ENCODE measurements at places on chromosomes 5 and 9.

- no peak for DNase-seq
Measured at GRCh38 chr5:39169081-39169480, 50.3 kb downstream of the FYB1 start.

GRCh38 chr5:116360008-116360853 is 214.4 kb downstream of the SEMA6A start:
- DNase-seq: no peak

- DNase-seq: no peak
Measured at GRCh38 chr5:157509587-157509986, 49.6 kb downstream of the NIPAL4 start.

DNA sequence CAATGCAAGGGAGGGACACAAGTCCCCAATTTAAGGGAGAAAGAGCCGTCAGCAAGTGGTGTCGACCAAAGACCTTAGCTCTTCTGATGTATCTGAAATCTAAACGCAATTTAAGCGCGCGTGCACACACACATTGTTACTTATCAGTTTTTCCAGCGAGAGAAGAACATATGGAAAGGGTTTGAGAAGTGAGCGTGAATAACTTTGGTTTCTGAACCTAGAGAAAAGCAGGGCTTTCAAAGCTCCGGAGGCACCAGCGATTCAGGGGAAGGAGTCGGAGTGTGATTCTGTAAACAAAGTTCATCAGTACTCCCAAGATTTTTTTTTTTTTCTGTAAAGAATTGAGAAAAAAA is 191.8 kb downstream of the MEF2C start:
- DNase-seq: no peak

DNA sequence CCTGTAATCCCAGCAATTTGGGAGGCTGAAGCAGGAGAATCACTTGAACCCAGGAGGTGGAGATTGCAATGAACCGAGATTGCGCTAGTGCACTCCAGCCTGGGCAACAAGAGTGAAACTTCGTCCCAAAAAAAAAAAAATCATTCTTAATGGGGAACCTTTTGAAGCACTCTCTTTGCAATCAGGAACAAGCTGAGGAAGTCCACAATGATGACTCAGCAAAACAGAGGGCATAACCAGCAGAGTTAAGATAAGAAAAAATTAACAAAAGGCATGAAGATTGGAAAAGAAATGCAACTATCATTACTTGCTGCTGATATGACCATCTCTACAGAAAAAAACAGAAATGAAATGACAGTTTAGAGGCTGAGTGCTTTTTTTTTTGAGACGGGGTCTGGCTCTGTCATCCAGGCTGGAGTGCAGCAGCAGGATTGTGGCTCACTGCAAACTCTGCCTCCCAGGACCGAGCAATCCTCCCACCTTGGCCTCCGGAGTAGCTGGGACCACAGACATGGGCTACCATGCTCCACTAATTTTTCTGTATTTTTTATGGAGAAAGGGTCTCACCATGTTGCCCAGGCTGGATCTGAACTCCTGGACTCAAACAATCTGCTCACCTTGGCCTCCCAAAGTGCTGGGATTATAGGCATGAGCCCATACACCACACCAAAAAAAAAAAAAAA is 88.0 kb downstream of the FNBP1 start:
- peak; percentile 85 for DNase-seq

DNA sequence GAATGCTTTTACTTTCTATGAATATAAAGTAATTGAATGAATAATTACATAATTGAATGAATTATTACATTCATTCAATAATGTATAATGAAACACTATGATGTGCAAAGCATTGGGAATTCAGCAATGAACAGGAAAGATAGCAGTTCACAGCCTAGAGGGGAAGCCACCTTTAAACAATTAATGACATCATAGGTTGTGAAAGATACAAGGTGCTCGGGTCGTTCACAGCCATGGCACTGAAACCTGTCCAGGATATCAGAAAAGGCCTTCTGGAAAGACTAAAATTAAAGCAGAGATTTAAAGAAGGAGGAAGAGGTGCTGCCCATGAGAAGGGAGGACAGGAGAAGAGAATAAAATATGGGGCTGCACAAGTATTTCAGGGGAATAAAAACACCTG is 171.4 kb upstream of the KLF4 start:
- no peak for DNase-seq

- no peak for DNase-seq
Measured at GRCh38 chr5:125411744-125412560, 665.5 kb upstream of the ZNF608 start.

DNA sequence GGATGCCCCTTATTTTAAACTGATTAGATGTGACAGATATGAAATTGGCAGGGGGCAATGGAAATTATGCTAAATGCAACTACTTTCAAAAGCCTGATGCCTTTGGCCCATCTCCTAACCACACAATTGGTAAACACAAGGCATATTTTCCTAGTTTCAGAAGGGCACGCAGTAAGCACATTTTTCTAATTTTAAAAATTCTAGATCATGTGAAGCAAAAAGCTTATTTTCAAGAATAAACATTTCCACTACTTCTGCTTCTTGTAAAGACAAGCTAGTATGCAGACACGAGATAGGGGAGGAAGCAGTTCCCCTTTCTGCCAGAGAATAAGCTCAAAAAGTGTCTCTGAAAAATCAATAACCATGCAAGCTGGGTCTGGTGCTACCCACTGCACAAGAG is 67.7 kb downstream of the ABCA1 start:
- DNase-seq: peak; percentile 47

DNA sequence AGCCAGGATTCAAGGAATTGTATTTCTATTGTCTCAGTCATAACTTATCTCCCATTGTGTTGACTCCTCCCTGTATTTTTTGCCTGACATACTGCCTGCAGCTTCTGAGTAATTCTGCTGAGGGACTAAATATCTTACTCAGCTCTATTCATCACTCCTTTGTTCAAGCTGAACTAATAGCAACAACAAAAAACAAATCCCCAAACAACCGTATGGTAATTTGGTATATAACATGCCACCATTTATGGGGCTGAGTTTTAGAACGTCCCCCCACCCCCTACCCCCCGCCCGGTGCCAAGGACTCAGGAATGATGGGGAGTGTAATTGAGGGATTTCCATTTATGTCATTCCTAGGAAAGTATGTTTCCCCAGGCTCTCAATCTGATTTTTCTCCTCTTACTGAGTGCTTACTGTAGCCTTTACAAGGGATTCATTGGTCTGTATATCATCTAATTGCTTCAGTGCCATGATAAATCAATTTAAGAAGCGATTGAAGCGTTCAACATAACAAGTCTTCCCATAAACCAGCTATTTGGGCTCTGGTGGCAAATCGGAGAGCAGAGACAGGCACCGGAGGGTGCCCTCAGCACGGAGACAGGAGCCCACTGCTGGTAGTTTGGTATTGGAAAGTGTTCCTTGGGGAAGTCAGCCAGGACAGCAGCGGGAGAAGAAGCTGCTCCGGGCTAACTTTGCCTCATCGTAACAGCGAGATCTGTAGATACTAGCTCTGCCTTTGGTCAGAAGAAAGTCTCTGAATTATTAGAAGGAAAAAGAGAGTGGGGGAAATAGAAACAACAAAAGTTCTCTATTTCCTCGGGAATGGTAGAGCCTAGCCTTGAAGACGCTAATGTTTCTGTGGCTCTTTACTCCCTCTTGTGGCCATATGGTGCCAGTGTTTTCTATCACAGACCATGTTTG is 40.7 kb upstream of the HSD17B4 start:
- DNase-seq: peak; percentile 72

- no peak for DNase-seq
Measured at GRCh38 chr9:130301483-130302286, 36.1 kb downstream of the HMCN2 start.

DNA sequence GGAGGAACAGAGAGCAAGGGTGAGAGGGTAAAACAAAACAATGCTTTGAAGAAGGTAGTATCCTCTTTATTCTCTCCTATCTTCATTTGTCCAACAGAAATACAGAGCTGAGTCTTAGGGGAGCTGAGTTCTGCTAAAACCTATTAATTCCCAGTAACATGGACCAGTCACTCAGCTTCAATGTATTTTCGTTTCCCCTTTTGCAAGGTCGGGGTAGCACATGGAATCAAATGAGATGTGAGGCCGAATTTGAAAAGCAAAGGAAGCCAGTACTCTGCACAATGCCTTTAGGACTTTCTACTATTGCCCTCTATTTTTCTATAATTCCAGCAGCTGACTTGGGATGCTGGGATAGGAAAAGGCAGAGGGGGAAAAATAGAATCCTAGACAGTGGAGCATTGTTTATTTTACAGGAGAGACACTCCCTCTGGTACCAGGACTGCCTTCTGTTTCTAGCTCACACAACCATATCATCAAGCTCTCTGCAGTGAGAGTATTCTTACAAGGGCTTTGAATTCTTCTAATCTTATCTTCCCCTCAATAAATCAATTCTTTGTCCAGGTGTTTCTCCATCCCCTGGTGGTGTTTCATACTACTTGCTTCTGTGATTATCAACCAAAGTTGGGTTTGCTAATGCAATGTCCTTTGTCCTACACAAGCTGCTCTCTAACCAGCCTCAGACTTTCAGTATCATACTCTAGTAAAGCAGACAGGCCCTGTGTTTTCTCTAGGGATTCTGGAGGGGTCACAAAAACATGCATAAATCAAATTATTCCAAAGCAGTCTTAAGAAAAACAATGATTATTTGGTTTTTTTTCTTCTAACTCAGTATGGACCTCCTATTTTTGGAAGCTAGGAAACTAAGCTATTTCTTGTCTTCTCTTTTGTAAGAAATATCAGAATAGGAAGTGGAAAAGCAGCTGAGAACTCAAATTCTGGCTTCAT is 341.5 kb downstream of the OSTF1 start:
- no peak for DNase-seq

DNA sequence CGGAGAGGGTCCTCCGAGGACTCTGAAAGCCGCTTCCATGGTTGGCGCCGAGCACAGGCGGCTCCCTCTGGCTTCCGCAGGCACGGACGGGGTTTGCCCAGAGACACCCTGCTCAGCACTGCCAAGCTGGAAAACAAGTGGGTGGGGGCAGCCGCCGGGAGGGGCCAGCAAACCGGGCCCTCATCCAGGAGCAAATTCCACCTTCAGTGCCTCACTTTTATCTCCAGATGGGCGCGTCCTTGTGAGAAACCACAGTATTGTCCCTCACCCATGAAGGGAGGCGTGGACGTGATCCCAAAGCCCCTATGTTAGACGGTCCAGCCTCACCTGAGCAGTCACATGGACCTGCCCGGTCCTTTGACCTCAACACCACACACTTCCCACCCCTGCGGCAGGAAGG is 29.0 kb downstream of the MED10 start:
- DNase-seq: no peak

DNA sequence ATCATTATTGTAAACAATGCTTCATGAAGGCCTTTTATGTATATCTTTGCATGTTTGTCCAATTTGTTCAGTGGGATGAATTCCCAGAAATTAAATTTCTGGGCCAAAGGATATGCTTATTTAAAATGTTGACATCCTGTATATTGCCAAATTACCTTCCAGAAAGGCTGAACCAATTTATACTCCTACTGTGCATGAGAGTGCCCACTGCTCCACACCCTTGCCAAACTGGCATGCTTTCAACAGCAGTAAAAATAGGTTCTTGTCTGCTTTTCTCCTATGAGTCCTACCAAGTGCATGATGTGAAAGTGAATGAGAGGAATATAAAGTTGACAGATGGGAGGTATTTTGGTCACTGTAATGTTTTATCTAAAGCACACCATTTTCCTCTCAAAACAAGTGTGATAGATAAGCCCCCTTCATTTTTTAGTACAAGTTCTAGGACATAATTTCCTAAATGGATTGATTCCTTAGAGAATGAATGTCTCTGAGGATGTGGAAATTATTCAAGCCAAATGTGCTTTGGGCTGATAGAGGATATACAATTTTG is 70.5 kb upstream of the ERBIN start:
- DNase-seq: no peak

DNA sequence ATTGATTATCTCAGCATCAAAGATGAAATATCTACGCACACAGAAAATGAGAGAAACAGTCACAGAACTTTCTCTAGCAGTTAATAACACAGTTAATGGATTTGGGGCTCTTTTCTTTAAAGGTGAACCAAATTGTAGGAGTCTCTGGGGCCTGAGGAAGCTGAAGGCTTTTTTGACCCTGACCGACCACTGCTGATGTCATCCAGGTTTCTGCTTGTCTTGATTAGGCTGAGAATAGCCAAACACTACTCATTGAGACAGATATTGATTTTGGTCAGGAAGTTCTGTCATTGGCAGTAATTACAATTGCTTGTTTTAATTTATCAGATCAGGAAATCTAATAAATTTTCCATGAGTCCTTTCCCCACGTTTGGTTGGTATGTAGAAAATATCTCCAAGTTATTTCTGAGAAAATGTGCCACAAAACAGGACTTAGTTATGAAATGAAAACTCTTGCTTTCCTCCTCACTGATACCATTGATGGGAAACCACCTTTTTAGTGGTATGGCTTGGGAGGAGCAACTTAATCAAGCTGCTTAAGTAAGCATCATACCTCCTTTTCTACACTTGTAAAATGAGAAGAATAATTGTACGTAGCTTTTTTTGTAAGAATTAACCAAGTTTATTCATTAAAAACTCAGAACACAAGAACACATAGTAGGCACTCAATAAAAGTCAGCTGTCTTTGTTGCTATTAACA is 19.7 kb downstream of the CARTPT start:
- no peak for DNase-seq

- no peak for DNase-seq
Measured at GRCh38 chr5:137167187-137167586, 331.9 kb downstream of the SPOCK1 start.

- no peak for DNase-seq
Measured at GRCh38 chr5:85931220-85931619, 686.5 kb upstream of the COX7C start.

DNA sequence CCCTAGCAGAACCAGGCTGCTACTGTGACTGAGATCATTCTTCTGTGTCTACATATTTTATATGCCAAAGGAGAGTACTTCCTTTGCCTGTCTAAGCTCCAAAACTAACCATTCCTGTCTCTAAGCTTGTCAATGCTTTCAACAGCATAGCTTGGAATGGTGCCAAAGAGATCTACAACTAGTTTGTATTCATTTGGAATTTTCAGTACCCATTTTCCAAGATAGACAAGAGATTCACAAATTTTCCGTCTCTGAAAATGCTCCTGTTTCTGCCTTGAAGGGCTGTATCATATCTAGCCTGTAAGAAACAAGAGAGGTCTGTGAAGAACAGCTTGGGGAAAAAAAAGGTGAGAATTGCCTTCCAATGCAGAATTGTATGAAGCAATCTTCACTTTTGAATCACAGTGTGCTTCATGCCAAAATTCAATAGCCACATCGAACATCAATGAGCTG is 334.4 kb upstream of the ACTBL2 start:
- DNase-seq: no peak

- DNase-seq: no peak
Measured at GRCh38 chr5:12848709-12849108, 944.5 kb upstream of the CTNND2 start.

- no peak for DNase-seq
Measured at GRCh38 chr5:118923295-118924005, 64.9 kb downstream of the DTWD2 start.

DNA sequence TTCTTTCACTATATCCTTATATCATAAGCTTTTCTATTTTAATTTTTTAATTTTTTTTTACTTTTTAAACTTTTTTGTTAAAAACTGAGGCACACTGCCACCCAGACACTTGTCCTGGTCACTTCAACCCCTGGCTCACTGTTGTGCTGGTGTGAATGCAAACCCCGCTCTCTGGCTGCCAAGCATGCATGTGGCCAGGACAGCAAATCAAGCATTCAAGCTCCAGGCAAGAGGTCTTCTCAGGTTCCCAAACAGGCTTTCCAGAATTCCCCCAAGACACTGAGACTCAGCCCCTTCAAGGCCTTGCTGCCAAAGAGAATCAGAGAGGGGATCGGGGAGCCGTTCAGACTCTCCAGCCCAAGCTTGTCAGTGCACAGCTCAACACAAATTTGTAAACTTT is 139.9 kb downstream of the FANCC start:
- no peak for DNase-seq
